Peyer's patch (tissue), 4 donors: ENCODE measurements at places on chromosomes 2 and 18. TPM values are rescaled to one million over a fixed set of nuclear protein-coding genes. Genes with fewer than 3 reads are reported as not detected.

GRCh38 chr2:61141151-61141550 is 20.8 kb upstream of the C2orf74 start:
- no peak for DNase-seq
- H3K27ac ChIP-seq = no peak overlapping the region
- no peak overlapping the region for H3K4me3 ChIP-seq
- no peaks in the 10 kb centered on the region for H3K27me3 ChIP-seq

DNA sequence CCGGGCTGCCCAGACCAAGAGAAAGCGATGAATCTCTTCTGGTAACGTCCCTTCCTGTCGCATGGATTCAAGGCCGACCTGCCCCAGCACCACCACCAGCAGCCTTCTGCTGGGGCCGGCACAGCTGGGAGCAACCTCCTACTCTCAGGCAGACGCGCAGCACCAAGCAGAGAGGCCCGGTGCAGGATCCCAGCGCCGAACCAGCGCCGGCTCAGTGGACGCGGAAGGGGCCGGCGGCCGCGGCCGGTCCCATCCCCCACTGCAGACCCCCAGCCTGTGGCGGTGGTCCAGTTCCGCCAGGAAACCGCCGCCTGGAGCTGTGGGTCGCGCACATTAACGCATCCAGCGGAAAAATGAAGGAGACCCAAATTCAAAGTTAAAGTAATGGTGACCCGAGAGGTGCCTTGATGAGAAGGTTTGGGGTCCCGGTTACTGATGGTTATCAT is 525 bp upstream of the MAL start:
- H3K4me1 ChIP-seq = peaks cover 19% of the 10 kb centered on the region
- peaks cover 31% of the 10 kb centered on the region for H3K27me3 ChIP-seq
- DNase-seq = no peak
- peak overlapping the region; percentile 70 for H3K27ac ChIP-seq

DNA sequence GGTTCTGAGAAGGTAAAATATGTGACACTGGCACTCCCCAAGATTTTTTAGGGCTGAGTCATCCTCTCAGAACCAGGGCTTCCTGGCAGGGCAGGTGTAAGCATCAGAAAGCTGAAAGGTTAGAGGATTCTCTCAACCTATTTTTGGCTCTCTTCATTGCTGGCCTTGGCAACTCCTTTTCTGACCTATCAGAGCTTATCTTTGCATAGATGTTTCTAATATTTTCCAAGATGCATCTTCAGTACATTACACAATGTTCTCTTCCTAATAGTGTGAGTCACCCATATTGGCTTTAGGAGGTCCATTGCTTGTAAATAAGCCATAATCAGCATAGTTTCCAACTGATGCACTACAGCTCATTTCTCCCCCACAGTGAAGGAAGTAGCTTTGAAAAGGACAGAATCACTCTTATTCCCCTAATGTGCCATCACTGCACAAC is 2008.4 kb upstream of the PIK3C3 start:
- DNase-seq = no peak
- H3K27ac ChIP-seq = no peak overlapping the region
- no peaks in the 10 kb centered on the region for H3K4me1 ChIP-seq
- no peaks in the 10 kb centered on the region for H3K27me3 ChIP-seq

DNA sequence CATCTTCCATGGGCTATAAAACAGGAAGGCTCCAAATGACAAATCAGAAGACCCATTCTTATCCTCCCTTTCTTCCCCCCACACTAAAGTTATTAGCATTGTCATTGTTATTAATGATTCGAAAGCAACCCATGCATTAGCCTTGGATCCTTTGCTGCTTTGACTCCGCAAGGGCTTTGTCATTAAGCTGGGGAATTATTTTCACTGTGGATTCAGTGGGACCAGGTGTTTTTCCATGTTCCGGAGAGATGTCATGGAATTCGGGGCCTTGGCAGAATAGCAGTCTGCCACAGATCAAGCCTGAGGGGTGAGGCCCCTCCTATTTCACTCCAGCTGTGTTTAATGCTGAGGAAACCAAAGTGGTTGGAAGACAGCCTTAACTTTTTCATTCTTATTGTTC is 357.1 kb downstream of the EN1 start:
- H3K4me1 ChIP-seq = no peaks in the 10 kb centered on the region
- no peak overlapping the region for H3K27ac ChIP-seq
- no peak for DNase-seq
- no peaks in the 10 kb centered on the region for H3K36me3 ChIP-seq
- no peaks in the 10 kb centered on the region for H3K27me3 ChIP-seq

DNA sequence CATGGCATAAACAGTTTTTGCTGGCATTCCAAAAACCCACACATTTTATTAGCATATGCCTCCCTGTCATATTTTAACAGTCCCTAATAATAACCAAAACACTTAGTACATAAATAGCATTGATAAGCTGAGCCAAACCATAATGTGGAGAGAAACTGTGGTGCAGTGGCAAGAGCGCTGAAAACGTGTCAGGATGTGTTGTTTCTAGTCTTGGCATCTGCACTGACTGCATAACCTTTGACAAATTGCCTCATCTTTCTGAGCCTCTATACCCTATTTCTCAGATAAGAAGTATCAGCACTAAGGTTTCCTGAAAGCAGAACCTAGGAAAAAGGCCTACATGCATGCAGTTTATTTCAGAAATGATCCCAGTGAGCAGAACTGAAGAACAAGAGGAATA is 41.4 kb downstream of the RAD51AP2 start:
- no peaks in the 10 kb centered on the region for H3K36me3 ChIP-seq
- no peaks in the 10 kb centered on the region for H3K4me1 ChIP-seq
- no peaks in the 10 kb centered on the region for H3K27me3 ChIP-seq
- H3K4me3 ChIP-seq = no peak overlapping the region
- DNase-seq = no peak
- no peak overlapping the region for H3K27ac ChIP-seq

DNA sequence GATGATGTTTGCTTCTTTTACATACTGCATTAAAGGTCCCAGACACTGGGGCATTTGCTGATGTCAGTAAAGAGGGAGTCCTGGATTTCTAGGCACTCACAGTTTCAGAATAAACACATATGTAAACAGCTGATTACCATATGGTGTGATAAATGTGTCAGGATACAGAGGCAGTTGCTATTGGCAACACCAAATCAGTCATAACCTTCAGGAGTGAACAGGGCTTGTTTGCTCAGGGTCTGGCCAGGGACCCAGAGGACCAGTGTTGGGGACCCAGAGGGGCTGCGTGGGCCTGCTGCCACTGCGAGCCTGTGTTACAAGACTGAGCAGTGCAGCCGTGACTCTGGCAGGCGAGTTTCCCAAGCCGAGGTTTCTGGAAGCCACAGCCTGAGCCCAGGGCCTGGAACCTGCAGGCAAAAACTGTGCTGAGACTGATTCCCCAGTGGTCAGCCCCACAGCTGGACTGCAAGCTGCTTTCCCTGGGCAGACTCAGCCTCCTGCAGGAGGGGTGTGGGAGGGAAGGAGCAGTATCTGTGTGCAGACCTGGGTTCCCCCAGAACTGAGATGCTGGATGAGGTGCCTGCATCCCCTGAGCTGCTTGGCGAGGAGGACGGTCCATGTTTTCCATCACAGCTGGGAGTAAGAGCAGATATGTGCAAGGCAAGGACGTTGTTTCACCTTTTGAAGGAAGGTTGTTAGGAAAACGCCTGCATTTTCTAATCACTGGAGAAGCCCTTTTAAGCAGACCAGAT is 23.6 kb downstream of the ASAP2 start:
- no peak for DNase-seq
- no peak overlapping the region for H3K4me3 ChIP-seq
- H3K27me3 ChIP-seq = no peaks in the 10 kb centered on the region
- H3K27ac ChIP-seq = no peak overlapping the region

DNA sequence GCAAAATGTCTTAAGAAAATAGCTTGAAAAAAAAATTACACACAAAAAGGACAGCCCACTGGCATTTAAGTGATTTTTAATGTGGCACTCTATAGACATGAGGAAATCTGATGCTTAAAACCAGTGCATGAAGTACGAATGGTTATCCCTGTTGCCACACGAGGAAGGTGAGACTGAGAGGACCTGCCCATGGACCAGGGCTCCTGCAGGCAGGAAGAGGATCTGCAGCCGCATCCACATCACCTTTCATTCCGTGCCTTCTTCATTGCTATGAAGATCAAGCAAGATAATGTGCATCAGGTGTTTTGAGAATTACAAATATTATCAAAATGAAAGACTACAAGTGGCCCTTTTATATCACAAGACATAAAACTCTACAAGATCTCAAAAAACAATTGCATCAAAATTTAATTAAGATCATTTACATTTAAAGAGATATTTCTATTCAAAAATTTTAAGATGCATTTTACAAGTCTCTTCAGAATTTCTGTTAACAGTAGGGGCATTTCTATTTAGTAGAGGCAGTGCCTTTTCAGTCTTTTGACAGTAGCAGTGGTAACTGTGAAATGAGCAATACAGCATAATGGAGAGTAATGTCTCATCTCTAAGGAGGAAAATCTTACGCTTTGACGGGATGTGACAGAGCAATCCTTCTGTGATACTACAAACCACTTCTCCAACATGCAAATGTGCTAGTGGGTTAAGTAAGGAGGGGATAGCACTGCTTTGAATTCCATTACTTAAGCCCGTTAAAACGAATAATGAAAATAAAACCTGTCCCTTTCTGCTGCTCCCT is 83.4 kb downstream of the SLC5A7 start:
- no peaks in the 10 kb centered on the region for H3K4me1 ChIP-seq
- DNase-seq = no peak
- H3K27me3 ChIP-seq = no peaks in the 10 kb centered on the region
- no peak overlapping the region for H3K4me3 ChIP-seq
- H3K36me3 ChIP-seq = no peaks in the 10 kb centered on the region
- no peak overlapping the region for H3K27ac ChIP-seq

GRCh38 chr2:218262631-218263586 is 2.1 kb downstream of the GPBAR1 start:
- peaks cover 42% of the 10 kb centered on the region for H3K36me3 ChIP-seq
- H3K27me3 ChIP-seq = no peaks in the 10 kb centered on the region
- no peak overlapping the region for H3K4me3 ChIP-seq

Gene VWC2L
- total RNA-seq = not detected

Gene RPRM
- total RNA-seq = 0.54 TPM

Gene DSG2
- 133 TPM for total RNA-seq

Gene IL36G
- total RNA-seq = not detected

Gene COL5A2
- total RNA-seq = 12.9 TPM
